ENCODE measurements at places on chromosomes 2 and 18.

DNA sequence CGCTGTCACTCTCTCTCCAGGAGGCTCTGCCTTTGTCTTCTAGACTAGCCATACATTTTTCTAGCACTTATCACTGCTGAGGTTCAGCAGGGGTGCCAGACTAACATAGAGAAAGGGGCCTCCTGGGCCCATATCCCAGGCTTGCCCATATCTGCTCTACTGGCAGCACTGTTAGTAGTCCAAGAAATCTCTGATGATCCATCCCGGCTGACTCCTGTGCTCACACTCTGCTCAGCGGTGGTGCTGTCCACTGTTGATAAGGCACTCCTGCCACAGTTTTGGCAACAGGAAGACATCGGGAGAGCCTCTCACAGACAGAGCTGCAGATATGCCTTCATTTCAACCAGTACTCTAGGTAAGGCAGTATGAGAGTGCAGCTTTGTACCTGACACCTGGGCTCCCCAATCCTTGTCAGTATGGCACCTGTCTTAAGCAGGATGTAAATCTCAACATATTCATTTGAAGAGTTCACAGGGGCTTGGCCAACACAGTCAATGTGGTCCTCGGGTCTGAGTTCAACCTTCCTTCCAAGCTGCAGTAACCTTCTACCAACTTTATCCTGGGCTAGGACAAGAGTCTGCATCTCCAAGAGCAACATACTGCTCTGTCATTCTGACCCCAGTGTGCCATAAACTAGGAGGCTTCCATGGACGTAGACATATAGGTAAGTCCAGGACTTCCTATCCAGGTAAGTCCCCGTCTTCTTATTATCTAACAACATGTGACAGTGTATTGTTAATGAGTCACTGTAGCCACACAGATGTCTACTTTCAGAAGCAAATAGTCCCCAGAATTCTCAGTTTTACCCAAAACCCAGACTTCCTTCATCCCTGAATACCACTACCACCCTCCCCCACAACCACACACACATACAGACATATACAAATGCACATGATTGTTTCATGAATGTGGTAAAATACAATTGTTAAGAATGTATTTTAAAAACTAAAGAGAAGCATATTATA, 16.2 kb downstream of the KLF7 start:
- DNase-seq: no peak

- DNase-seq: no peak
These were observed 141.4 kb upstream of the DOK6 start for GRCh38 chr18:69259282-69259681.

- DNase-seq: no peak
These were observed 21.2 kb upstream of the ATOH8 start for GRCh38 chr2:85732467-85733120.

GRCh38 chr2:186339716-186340115, 146.3 kb upstream of the ZC3H15 start:
- DNase-seq: peak; percentile 63

GRCh38 chr2:215417400-215417951, 18.4 kb downstream of the FN1 start:
- DNase-seq: no peak

- DNase-seq: no peak
These were observed 199.9 kb downstream of the CYP26B1 start for GRCh38 chr2:71947809-71948208.

GRCh38 chr2:128756365-128756717, 437.7 kb upstream of the HS6ST1 start:
- DNase-seq: no peak

GRCh38 chr2:68426446-68426845, 40.6 kb downstream of the FBXO48 start:
- no peak for DNase-seq

DNA sequence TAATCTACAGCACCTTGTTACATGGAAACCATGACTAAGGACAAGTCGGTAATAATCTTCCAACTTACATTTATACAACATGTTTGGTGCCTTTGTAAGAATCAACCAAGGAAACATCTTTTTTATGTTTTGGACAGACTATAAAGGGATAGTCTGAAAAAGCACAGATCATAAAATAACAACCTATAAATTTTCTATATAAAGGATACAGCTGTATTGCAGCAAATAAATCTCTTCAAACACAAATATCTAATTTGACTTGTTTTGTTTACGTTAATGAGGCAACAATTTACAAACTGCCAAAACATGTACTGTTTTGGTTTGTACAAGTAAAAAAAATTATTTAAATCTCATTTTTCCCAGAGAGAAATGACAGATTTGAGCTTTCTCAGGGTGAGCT, 92.5 kb downstream of the SRBD1 start:
- no peak for DNase-seq

DNA sequence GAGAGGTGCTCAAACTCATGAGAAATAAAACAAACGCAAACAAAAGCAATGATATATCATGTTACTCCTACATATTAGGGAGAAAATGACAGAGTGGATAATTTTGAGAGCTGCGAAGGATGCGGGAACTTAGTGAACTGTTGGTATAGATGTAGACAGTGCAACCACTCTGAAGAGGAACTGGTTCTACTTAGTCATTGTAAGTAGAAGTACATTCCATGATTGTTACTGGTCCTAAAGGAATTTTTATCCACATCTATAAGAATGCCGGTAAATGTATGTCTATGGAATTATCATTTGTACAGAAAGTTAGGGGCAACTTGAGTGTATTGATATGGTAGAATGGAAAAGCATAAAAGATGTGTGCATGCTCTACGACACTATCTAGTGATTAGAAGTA, 1238.4 kb downstream of the LRP1B start:
- DNase-seq: no peak

GRCh38 chr2:86370579-86370978, 33.2 kb upstream of the REEP1 start:
- DNase-seq: no peak

GRCh38 chr2:158214431-158214830, 112.8 kb downstream of the UPP2 start:
- DNase-seq: no peak

DNA sequence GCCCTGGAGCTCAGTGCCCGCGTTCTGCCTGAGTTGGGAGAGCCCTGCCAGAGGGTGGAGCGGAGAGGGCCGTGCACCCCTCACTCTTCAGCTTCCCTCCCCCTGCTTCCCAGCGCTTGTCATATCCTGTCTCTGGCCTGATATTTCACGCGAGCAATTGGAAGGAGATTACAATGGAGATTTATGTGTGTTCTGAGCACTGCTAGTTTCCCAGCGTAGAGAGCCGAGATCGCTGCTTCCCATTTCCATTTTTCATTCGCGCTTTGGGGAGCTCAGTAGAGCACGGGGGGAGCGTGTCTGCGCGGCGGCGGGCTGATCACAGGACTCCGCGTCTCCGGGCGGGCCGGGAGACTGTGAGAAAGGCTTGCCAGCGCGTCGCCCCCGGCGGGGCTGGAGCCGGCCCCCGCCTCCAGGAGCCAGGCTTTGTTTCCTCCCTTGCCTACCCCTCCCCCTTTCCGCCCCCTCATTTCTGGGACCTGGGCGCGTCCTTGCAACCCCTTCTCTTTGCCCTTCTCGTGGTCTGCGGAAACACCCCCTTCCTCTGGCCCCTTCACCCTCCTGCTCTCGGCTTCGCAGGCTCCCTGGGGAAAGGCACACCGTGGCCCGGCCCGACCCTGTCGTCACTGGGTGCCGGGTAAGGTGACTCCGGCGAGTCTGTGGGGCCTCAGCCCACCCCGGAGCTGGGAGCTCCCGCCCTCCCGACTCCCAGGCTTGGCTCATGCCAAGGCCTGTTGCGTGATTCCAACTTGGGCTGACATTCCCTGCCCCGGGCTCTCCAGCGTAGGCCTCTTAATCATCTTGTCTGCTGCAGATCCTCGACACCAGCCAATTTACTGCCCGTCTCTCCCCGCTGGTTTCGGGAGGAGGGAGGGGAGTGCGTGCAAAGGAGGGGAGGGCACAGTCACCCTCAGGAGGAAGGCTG, 5.8 kb downstream of the DLX2 start:
- DNase-seq: peak; percentile 93

DNA sequence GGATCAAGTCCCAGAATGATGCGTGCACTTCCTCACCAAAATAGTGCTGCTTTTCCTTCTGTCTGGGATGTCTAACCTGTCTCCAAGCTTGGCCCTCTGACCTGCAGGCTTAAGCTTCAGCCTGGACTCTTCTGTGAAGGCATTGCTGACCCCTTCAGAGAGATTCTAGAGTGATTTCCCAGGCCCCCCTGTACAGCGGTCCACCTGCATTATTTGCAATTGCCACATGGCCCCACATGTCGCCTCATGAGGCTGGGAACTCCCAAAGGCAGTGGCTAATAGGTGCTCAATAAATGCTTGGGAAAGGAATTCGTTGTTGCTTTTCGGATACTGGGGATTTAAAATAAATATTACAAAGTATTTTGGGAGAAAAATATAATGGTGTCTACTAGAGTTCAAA, 32.3 kb upstream of the MEP1B start:
- DNase-seq: no peak

DNA sequence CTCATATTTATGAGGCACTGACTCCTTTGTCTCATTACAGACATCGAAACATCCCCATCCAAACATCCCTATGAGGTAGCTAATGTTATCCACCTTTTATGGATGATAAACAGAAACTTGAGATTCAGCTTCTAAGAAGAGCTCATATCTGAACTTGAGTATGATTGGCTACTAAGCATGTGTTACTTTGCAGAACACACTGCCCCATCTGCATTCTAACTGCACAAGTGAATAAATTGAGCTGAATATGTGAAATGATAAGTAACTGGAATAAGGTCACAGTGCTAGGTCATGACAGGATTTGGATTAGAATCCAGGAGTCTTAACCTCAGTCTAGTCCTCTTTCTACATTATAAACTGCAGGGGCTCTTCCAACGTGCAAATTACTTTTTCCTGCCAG, 172.7 kb downstream of the SETBP1 start:
- no peak for DNase-seq

GRCh38 chr2:54353216-54353615, 97.2 kb upstream of the TSPYL6 start:
- DNase-seq: no peak

- no peak for DNase-seq
These were observed 185.5 kb downstream of the SEPTIN10 start for GRCh38 chr2:109428281-109428680.

- DNase-seq: no peak
These were observed 511 bp upstream of the ANKMY1 start for GRCh38 chr2:240558236-240558761.

DNA sequence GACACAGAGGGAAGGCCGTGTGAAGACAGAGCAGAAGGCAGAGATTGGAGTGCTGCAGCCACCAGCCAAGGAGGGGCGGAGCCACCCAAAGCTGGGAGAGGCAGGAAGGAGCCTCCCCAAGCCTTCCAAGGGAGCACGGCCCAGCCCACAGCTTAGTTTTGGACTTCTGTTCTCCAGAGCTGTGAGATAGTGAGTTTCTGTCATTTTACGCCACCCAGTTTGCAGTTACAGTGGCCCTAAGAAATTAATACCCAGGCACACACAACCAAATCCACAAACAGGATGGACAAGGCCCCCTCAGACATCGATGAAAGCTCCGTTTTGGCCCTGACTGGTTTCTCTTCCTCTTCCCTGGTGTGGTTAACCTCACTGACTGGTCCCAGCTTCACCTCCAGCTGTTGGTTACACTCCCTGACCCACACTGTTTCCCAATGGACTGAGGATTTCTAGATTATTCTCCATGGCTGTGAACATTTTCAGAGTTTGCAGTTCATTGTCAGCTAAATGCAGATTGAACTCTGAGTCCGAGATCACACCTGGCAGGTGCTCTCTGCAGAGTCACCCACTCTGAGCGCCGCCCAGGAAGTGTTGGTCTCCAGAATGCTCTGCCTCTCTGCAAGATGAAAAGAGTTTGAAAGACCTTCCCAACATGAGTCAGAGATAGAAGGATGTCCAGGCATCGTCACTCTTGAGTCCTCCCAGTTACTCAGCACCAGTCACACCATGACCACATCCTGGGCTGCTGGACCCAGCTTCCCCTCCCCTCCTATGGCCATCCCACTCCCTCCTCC, 100.2 kb downstream of the TWIST2 start:
- DNase-seq: peak; percentile 43

DNA sequence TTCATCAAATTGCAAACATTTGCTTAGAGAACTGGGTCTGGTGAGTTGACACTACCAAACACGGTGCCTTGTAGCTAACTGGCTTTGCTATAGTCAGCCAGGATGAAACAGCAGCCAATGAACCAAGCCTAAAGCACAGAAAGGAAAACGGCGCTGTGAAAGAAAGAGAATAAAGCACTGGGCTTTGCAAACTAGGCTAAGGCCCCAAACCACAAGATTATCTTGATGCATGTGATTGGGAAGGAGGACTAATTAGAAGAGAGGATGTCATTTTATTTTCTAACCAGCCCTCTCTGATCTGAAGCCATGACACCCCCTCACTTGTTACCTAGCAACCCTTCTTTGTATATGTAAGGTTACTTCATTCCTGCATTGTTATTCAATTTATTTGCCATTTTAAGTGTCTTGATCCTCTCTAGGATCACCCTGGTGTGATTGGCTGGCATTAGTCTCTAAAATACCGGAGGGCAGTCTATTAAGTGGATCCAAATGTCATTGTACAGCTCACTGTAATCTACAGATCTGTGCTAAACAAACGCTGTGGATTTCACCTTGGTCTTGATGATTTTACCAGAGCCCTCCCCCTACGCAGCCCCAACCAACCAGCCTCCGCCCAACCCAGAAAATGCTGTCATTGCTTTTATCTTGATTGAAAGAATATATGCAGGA, 395.4 kb upstream of the ACVR2A start:
- DNase-seq: no peak

- no peak for DNase-seq
These were observed 39.4 kb upstream of the LPIN2 start for GRCh38 chr18:3052411-3052758.

- no peak for DNase-seq
These were observed 106.5 kb downstream of the CDH19 start for GRCh38 chr18:66497351-66497750.

DNA sequence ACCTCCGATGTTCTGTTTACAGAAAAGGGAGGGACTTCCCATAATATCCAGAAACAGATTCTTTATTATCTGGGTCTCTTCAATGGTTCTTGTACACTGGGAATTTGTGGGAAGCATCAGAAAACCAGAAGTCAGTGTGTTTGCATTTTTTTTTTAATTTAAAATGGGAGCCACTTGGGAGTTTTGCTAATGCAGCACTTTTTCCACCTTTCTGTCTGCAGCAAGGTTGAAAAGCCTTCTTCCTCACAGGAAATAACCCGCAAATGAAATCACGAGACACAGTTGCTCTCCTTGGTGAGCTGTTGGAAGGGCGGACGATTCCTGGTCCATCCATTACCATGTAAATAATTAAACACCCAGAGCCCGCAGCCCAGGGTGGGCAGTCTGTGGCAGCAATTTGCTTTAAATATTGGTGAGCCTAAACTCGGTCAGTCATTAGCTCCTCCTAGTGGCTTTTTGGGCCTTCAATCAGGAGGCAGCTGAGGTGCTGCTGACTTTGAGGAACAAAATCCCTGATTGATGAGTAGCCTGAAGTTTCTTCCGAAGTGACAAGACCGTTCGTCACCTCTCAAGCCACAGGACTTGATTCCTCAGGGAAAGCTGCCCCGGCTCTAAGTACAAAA, 471.5 kb downstream of the EPHA4 start:
- DNase-seq: no peak

Measured in adipocyte (in vitro differentiated cells).